ENCODE measurements at places on chromosomes 6 and 20.

- no peak for DNase-seq
These were observed 658 bp downstream of the CUL7 start for GRCh38 chr6:43052842-43053544.

DNA sequence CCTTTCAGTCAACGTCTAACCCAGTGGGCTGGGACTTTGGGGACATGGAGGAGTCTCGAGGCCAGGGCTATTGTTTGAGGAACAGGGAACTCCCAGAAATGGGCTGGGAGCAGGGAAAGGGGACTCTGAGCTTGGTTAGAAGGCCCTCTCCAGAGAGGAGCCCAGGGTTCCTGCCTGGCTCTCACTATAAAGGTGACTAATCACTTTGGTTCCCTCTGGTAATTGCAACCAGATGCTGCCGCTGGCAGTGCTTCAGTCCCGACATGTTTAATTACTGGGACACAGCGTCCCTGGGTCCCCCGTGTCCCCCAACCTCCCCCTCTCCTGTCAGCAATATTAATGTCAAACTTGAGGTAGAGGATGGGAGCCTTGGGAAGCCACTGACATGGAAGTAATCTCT lies 5.0 kb upstream of the GDF5 start:
- no peak for DNase-seq

DNA sequence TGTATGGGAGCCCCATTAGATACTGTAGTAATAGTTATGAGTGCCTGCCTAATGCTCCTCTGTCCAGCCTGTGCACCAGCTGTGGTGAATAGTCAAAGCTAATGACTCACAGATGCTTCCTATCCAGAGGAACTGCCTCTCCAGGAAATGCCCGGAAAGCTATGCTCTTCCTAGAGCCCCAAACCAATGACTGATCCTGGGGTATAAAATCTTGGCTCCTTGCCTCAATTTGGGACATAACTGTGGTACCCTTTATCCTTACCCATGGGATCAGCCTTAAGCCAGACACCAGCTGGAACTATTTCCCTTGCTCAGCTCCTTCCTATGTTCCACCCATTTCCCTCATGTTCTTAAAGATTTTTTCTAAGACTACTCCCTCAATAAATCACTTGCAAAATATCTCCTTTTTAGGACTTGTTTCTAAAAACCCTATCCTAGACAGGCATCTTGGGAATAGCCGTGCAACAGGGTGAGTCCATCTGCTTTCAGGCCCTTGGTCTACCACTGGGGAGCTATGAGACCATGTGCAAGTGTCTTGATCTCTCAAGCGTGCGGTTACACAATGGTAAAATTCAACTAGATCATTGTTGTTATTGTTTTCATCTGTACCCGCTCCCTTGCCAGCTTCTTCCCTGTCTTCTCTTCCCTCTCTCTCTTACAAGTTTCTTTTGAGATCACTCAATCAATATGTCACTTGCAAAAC lies 283.7 kb downstream of the BTBD3 start:
- DNase-seq: no peak

DNA sequence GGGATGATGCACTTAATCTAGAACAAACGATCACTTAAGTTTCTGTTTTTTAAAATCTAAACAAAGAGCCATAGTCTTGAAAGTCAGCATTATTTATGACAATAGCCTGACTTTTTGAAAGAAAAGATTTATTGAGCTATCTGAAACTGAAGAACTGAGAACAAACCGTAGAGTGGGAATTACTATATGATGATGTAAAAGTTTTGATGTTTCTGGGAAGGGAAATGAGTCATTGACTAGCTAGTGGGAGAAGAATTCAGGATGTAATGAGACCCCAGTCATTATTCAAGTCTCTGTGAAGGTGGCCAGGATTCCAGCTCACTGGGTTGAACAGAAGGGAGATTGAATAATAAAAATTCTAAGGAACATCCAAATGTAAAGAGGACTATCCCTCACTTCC lies 83.4 kb upstream of the FABP7 start:
- DNase-seq: no peak

- no peak for DNase-seq
These were observed 90.0 kb downstream of the PRND start for GRCh38 chr20:4811661-4812181.

DNA sequence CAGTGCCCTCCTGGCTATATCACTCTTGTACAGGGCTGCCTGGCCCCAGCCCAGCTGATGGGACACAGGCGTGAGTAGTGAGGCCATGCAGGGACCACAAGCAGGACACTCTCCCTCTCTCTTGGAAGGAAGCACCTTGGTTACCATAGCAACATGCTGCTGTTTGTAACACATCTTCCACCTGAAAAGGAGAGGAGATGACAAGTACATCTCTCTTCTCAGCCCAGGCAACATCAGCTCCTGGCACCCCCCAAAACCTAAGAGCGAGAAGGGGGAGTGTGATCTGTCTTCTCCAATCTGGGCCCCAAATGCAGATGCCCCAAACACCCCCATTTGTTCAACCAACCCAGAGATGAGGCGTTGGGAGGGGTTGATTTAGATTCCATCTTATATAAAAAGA lies 49.9 kb downstream of the KCNB1 start:
- no peak for DNase-seq

GRCh38 chr20:57628047-57628961 lies 8.1 kb upstream of the ZBP1 start:
- no peak for DNase-seq

DNA sequence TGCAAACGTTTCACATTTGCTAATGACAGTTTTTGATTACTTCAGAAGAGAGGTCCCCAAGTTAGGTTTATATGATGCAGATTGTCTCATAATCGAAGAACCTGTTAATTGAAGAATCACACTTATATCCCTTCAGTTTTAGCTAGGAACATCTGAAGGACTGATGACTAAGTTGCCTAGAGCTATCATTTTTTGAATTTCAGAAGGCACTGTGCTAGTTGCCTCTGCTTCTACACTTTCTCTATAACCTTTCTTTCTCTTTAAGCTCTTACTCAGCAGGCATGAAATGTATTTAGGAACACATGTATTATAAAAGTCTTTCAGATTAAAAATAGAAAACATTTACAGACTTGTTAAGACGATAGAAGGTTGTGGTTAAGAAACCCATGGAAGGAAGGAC lies 14.4 kb upstream of the GJE1 start:
- DNase-seq: no peak

GRCh38 chr6:91082311-91082832 lies 495.5 kb upstream of the MAP3K7 start:
- DNase-seq: no peak

GRCh38 chr6:13708736-13709135 lies 2.9 kb downstream of the RANBP9 start:
- DNase-seq: no peak

- no peak for DNase-seq
These were observed 122.2 kb downstream of the KIF13A start for GRCh38 chr6:17865243-17865642.

GRCh38 chr20:41040855-41041254 lies 12.2 kb downstream of the TOP1 start:
- DNase-seq: no peak

- DNase-seq: no peak
These were observed 247.8 kb downstream of the BTBD9 start for GRCh38 chr6:38391626-38392579.

DNA sequence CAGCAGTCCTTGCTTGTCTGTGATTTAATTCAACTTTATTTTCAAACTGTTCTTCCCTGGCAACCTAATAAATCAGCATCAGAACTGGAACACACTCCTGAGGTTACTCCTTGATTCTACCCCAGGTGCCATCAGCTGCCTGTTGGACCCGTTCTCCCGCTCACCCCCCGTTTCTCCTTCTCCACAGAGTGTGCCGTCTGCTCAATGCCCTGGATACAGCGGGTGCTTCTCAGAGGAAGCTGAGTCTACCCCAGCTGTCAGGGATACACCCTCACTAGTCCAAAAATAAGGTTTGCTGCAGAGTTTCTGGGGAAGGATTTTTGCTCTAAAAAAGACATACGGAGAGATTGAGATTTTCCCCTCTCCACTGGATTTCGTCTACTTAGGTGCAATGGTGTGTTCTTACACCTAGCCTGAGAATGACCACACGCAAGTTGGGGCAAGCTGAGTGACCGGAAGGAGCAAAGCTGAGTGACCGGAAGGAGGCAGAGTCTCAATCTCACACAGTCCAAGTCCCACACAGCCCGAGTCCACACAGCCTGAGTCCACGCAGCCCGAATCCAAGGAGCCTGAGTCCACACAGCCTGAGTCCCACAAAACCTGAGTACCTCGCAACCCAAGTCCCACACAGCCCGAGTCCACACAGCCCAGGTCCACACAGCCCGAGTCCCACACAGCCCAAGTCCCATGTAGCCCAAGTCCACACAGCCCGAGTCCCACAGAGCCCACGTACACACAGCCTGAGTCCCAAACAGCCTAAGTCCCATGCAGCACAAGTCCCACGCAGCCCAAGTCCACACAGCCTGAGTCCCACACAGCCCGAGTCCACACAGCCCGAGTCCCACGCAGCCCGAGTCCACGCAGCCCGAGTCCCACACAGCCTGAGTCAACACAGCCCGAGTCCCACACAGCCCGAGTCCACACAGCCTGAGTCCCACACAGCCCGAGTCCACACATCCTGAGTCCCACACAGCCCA lies 58.6 kb upstream of the DACT2 start:
- DNase-seq: no peak

GRCh38 chr6:116316772-116317467 lies 37.2 kb upstream of the TSPYL1 start:
- DNase-seq: no peak

DNA sequence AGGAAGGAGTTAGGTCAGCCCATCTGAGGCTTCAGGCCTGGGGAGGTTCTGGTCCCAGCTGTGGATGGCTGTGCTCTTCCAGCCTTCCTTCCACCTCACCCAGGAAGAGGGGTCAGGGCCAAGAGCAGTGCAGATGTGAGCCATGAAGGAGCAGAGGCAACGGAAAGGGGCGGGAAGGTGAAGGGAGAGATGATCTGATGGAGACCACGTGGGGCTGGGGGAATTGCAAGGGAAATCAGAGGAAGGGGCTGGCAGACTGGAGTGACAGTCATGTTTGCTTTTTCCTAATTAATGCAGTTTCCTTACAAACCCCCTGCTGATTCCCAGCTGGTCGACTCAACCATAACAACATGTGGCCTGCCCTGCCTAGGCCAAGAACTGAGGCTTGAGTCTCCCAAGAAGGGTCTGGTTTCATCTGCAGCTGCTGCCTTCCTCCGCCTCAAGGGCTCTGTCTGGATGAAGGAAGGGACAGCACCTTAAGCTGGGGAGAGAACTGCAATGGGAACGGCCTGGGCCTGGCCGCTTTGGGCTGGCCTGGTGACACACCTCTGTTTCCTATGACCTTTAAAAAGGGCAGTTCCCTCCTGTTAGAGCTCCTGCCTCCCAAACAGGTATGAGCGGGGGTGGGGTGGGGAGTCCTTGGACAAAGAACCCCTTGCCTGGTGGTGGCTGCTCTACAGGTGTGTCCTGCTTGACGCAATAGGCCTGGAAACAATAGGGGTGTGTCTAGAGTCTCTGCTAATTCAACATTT lies 7.8 kb upstream of the MRPS18A start:
- no peak for DNase-seq

DNA sequence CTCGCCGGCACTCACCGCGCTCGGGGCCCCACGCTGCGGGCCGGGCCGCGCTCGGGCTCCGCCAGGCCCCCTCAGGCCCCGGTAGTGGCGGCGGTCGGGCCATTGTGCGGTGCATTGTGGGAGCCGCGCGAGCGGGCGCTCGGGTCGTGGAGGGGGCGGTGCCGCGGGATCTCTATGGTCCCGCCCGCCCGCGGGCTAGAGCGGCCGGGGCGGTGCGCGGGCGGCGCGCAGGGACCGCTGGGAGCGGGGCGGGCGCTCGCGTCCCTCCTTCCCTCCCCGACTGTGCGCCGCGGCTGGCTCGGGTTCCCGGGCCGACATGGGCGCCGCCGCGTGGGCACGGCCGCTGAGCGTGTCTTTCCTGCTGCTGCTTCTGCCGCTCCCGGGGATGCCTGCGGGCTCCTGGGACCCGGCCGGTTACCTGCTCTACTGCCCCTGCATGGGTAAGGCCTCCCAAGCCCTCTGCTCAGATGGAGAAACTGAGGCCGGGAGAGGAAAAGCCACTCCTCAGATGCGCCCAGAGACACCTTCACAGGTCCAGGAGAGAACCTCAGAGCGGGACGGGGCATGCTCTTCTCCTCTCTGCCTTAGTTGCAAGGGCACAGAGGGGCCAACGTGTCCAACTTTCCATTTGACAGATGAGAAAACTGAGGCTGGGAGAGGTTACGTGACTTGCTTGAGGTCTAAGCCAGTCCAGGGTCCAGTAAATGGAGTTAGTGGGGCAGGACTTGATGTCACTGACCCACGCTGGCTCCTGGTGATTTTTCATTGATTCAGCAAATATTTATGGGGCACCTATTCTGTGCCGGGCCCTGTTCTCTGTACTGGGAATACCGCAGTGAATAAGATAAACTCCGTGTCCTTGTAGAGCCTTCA lies at the start of the genes PLAGL2 and POFUT1:
Gene PLAGL2 (minus strand): TSS at position 118 of the 873 bp plus-strand sequence. CDS start 5,565 bp downstream, outside the sequence.
Gene POFUT1 (plus strand): TSS at position 255 of the 873 bp plus-strand sequence. CDS start 62 bp downstream, at position 317.
- DNase-seq: peak; percentile 98

DNA sequence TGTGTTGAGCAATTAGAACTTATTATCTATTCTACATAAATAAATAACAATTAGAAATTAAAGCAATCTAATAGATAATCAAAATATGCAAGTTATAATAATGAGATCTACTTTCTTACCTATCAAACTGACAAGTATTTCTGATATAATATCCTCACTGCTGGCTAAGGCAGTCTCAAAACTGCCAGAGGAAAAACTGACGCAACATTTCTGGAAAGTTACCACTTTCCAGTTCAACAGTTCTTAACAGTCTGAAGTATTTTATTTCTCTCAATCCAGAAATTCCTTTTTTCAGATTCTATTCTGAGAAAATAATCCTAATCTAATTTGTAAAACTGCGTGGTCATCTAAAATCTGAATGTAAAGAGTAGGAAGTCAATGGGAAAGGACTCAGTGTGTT lies 121.0 kb downstream of the TRDN start:
- DNase-seq: no peak

DNA sequence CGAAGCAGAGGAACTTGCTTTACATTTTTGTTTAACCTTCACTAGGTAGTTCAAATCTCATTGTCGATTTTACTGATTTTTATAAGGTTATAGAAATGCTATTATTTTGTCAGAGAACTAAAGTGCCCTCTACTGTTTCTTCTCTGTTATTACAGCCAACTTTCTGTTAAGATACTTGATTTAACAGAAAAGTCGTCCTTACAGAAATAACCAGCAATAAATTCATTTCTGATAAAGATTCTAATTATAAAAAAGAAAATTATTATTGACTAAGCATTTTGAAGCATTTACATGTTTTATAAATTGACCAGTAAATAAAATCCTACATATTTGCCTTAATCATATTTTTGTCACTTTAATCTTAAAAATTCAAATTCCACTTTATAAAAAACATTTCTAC lies 60.8 kb downstream of the OGFRL1 start:
- DNase-seq: no peak

GRCh38 chr6:52904562-52905279 lies 4.8 kb downstream of the GSTA3 start:
- no peak for DNase-seq

DNA sequence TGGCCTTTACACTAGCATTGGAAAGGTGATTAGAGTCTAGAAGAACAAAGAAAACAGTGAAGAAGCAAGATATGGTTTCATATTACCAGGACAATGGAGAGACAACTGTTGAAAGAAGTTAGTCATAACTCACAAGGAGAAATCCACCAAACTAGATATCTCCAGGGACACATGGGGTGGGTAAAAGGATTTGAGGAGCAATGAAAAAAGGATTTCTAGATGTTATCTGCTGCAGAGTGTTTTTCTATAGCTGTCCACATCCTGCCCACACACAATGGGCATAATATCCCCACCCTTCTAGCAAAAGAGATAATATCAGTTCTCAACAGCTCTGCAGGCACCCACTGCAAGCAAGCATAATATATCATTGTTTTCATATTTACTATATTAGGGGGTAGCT lies 303.1 kb downstream of the HAO1 start:
- no peak for DNase-seq

Data from GM12892 (cell line).